Activated T-cell treated with anti-CD3 and anti-CD28 coated beads, Interleukin-2, amount 50 U/mL, for 48 hours (primary cell): ENCODE measurements at places on chromosomes 4 and X.
A peak's percentile ranks its signal among the peaks of the same experiment; 100 is the strongest.

DNA sequence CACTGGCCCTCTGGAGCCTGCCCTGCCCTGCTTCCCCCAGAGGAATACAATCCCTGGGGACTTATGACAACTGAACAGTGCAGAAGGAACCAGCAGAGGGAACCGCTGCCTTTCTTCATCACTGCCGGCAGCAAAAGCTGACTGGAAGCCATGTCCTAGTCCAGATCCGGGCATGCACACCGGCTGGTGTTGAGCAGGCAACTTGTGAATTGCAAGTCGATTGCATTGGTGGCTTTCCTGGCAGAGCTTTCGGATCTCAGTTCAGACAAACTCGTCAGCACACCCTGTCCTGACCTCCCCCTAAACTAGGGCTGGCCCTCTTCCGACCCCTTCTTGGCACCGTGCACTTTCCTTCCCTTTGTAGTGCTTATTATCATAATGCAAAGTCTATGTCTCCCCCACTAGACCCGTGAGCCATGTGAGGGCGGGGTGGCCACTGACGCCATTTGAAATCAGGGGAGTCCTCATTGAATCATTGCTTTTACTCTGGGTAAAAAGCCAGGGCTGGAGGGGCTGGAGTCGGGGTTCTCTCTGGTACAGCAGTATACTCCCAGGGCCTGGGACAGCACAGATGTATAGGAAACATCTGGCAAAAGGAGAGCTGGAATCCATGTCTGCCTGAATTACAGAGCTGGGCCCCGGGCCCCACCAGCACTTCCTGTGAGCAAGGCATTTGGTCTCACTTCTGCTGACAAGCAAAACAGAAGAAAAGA lies 1.8 kb downstream of the ARHGAP4 start:
- peak; percentile 52 for DNase-seq

- DNase-seq, result no peak
Measured at GRCh38 chr4:100641336-100641735, 123.5 kb upstream of the EMCN start.

GRCh38 chrX:131068945-131069719 lies 11.0 kb downstream of the ARHGAP36 start:
- peak; percentile 55 for DNase-seq

- DNase-seq, result no peak
Measured at GRCh38 chr4:21083413-21083812, 383.2 kb downstream of the PACRGL start.

DNA sequence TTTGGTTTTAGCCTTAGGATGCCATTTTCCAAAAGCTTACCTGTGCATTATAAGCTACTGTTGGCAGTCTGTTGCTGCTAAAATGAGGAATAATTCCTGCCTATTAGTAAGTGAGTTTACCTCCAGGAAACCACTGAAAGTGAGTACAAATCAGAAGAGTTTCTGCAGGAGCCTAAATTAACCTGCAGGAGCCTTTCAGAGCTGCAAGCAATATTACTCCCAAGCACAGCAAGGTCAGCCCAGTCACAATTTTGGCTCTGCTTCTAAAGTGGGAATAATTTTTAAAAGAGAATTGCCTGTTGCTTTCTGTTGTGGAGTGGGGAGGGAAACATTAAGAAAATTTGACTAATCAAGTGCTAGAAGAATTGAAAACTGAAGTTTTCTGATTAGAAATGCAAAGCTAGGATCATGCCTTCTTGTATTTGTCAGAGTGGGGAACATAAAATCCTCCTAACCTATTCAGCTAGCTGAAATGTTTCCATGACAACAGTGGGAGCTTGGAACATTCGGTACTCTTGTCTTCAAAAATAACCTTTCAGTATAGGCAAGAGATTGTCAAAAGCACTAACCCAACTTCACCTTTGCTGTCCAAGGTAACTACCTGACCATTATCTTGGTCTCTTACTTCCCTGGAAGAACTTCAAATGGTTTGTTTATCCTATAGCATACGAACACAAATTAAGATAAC lies 193.2 kb downstream of the COMMD8 start:
- no peak for DNase-seq

DNA sequence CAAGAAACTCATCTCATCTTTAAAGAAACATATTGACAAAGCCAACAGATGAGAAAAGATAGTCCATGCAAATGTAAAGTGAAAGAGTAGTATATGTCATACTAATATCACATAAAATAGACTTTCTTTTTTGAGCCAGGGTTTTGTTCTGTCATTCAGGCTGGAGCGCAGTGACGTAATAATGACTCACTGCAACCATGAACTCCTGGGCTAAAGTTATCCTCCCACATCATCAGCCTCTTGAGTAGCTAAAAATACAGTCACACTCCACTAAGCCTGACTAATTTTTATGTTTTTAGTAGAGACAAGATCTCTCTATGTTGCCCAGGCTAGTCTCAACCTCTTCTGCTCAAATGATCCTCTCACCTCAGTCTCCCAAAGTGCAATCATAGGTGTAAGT lies 51.8 kb upstream of the TRAM1L1 start:
- no peak for DNase-seq

- no peak for DNase-seq
Measured at GRCh38 chrX:34112459-34112858, 19.7 kb downstream of the FAM47A start.

- DNase-seq, result no peak
Measured at GRCh38 chr4:69360271-69360670, 80.0 kb downstream of the UGT2B28 start.

GRCh38 chr4:182874797-182875345 lies 42.3 kb downstream of the DCTD start:
- DNase-seq, result no peak

- DNase-seq, result no peak
Measured at GRCh38 chr4:72286185-72286584, 254.4 kb downstream of the NPFFR2 start.

DNA sequence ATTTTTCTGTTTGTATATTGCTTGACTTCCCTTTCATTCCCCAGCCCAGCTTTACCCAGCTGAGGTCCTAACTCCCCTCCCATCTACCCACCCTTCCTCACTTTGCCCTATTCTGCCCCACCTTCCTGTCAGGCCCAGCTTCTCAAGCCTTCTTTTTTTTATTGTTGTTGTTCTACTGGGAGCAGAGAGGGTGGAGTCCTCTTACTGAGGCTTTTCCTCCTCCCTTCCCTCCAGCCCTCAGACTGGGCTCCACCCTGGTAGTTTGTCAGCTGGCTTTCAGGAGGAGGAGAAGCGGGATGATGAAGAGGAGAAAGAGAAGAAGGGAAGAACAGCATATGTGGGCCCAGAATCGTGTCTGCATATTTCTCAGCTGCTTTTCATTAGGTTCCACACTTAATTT lies 3.2 kb upstream of the KLF8 start:
- DNase-seq, result no peak

GRCh38 chr4:61427099-61427817 lies 227.1 kb downstream of the ADGRL3 start:
- no peak for DNase-seq

DNA sequence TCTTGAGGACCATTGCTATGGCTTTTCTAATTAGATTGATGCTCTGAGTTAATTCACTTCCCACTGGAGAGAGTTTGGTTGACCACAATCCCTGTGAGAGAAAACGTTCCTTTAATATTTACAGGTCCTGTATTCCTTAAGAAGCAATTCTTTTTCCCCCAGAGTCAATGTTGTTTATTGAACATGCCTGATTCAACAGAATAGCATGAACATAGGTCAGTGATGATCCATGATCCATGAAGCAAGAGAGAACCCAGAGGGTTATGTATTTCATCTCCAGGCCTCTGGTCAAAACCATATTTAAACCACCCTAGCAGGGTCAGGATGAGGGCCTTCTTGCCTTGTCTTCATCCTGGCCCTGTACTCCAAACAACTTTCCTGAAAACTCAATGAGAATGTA lies 39.4 kb upstream of the EFHC2 start:
- no peak for DNase-seq

GRCh38 chr4:4502694-4503311 lies 39.0 kb downstream of the STX18 start:
- peak; percentile 32 for DNase-seq

DNA sequence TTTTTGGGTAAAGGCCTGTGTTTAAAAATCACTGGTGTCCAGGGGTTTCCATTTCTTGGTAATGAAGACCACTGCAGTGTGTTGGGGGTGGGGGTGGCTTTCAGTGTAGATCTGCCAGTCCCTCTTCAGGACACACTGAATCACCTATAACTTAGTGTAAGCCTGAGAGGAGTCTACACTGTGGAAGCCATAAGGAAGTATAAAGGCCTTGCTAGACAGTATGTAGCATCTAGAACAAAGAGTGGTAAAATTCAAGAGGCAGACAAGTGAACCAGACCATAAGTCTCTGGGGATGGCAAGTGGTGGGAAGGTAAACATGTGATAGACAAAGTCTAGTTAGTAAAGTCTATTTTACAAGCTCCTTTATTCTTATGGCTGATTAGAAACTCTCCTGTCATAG lies 191.8 kb downstream of the CCNG2 start:
- DNase-seq, result no peak
